ENCODE measurements at places on chromosomes 12 and 14.

DNA sequence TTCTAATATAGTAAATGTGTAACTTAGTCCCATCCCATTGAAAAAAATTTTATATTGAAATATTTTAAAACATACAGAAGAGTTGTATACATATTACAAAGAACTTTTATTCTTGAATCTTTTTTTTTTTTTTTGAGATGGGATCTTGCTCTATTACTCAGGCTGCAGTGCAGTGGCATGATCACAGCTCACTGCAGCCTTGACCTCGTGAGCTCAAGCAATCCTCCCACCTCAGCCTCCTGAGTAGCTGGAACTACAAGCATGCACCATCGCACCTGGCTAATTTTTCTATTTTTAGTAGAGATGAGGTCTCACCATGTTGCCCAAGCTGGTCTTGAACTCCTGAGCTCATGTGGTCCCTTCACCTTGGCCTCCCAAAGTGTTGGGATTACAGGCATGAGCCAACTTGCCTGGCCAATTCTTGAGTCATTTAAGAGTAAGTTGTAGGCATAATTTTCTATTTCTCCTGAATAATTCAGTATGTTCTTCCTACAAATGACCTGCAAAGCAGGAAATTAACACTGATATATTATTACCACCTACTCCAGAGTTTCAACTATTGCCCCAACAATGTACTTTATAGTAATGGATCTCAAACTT, 153.0 kb upstream of the BMP4 start:
- no peak for DNase-seq

- DNase-seq = no peak
Observed at GRCh38 chr14:63788011-63788933, 60.4 kb upstream of the SGPP1 start.

- DNase-seq = no peak
Observed at GRCh38 chr14:36785511-36785910, 123.9 kb downstream of the PAX9 start.

GRCh38 chr14:56135001-56135400, 16.8 kb downstream of the PELI2 start:
- DNase-seq = no peak

DNA sequence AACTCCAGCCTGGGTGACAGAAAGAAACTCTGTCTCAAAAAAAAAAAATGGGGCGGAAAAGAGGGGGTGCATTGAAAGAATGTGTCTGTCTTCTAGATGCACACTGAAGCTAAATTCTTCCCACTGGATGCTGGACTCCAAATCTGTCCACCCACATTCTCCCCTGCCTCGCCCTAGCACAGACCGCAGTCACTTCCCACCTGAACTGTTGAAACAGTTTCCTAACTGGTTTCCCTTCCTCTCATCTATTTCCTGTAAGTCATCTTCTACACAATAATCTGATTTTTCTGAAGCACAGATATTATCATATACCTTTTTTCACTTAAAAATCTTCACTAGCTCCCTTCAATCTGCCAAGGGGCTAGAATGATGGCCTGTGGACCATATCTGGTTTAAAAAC, 1.5 kb upstream of the HCAR1 start:
- no peak for DNase-seq

- no peak for DNase-seq
Observed at GRCh38 chr12:95764848-95765247, 25.7 kb downstream of the NTN4 start.

DNA sequence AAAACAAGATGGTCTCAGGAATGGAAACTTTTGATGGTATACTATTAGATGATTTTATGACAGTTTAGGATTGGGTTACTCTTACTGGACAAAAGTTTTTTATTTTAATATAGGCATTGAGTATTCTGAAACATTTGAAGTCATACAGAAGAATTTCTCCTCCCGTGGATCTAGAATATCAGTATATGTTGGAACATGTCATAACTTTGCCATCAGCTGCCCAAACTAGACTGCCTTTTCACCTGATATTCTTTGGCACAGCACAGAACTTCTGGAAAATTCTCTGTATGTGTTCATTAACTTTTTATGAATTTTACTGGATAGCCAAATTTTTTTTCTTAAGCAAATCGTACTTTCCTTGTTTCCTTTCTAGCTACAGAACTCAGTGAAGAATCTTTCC, 75.4 kb downstream of the KNTC1 start:
- DNase-seq = no peak

DNA sequence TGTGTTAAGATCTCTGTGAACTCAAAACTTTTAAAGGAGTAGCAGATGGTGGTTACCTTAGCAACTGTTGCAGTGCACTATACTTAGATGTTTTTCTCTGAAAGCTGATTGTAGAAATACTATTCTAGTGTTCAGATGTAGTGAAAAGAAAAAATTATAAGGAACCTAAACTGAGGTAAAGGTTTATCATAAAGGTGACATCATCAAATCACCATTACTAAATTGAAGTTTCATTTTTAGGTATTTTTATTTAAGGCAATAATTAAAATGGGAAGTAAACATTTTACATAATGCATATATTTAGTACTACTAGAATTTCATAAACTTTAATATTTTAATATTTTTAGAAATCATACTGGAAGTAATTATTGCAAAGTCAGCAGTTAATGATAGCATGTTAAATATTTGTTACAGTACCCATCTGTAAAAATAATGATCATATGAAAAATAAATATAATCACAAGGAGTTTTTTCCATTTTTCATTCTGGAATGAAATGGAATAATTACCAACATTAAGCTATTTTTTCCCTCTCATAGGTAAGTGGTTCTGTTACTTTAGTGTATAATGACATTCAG, 141.1 kb upstream of the NAV3 start:
- DNase-seq = no peak

GRCh38 chr14:91723501-91723900, 8.4 kb downstream of the CATSPERB start:
- DNase-seq = no peak

GRCh38 chr12:38155526-38156496, 160.8 kb upstream of the ALG10B start:
- DNase-seq = no peak

GRCh38 chr12:39772821-39773259, 153.2 kb upstream of the ABCD2 start:
- no peak for DNase-seq

- DNase-seq = peak; percentile 72
Observed at GRCh38 chr14:91893007-91893406, 25.7 kb upstream of the TC2N start.

- no peak for DNase-seq
Observed at GRCh38 chr12:97404093-97404492, 58.5 kb upstream of the RMST start.

DNA sequence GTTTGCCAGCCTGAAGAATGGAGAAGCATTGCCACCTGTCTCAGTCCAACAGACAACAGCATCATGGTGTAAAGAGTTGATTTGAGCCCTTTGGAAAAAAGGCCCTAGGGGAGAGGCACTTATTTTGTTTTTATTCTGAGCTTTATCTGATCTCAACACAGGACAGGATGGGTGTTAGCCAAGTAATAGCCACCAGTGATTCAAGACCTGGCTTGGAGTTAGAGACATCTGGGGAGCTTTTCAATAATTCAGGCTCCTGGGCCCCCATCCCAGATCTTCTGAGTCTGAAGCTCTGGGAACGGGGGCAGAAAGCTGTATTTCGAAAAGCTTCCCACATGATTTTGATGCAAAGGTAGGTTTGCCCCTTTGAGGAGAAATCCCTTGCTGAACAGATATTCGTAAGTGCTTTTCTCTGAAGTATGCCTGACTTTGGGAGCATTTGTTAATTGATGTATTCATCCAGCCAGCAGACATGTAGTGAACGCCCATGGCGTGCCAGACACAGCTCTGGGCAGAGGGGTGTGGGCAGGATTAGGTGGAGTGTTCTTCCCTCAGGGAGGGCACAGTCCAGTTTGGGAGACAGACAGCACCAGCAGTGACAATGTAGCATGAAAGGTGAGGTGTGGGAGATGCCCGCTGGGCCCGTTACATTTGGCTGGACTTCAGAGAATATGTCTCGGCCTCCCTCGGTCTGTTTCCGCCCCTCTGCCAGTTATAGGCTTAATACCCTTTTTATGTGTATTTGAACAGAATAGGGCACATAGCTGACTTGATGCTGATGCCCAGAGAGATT, 72.5 kb downstream of the TSPAN9 start:
- DNase-seq = no peak

- DNase-seq = no peak
Observed at GRCh38 chr12:108907839-108908351, 28.0 kb downstream of the DAO start.

GRCh38 chr12:106519607-106520021, 63.2 kb upstream of the RFX4 start:
- DNase-seq = no peak

DNA sequence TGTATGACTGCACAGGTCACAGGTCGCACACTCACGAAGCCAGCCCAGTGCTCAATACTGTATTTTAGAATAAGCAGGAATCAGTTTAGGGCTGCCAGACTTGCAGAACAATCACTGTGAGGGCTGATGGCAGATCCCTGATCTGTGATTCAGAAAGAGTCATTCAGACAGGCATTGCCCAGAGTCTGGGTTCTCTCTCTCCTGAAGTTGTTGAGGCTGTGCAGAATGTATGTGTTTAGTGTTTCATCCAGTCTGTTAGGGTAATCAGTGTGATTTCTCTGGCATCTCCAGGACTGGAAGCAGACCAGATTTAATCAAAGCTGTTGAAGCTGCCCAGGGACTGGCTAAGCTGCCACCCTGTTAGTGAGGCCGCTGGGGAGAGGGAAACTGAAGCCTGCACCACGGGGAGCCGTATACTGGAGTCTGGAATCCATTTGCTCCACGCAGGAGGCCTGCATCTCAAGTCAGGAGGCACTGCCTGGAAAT, 69.3 kb downstream of the ETV6 start:
- peak; percentile 28 for DNase-seq

GRCh38 chr12:126847005-126847629, 1419.9 kb upstream of the TMEM132C start:
- no peak for DNase-seq

Measured in HEK293T (cell line).